Femur (tissue), 1 donor: ENCODE measurements at places on chromosomes 12 and 14.

DNA sequence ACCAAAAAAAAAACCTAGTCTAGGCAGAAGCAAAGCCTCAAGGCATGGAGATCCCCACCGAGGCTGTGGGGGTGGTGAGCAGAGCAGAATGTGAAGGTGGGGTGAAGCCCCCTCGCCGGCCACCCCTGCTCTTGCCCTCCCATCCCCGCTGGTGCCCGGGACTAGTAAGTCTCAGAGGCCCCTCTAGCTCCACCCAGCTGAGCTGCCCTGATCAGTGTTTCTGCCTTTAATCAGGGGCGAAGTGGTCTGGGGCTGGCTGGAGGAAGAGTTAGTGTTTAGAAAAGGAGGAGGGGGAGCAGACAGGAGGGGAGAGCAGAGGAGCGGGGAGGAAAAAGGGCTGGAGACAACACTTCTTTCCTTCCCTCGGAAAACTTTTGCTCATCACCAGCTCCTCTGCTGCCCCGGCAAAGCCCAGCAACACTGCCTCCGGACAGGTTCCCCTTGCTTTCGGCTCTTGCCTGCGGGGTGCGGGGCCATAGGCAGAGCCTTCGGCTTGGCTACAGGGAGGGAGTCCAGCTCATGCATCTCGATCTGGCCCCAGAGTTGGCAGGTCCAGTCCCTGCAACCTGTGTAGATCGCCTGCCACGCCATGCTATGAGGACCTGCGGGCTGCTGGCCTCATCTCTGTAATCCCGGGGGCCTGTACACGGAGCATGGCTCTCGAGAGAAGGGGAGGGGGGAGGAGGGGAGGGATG, 3.4 kb upstream of the DLK1 start:
- no peak for DNase-seq

DNA sequence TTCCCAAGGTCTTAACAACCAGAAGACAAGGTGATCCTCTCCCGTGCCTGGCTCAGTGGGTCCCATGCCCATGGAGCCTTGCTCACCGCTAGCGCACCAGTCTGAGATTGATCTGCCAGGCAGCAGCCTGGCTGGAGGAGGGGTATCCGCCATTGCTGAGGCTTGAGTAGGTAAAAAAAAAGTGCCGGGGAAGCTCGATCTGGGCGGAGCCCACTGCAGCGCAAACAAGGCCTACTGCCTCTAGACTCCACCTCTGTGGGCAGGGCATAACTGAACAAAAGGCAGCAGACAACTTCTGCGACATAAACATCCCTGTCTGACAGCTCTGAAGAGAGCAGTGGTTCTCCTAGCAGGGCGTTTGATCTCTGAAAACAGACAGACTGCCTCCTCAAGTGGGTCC, 104.0 kb downstream of the C14orf39 start:
- no peak for DNase-seq

GRCh38 chr14:55942076-55942654, 176.0 kb upstream of the PELI2 start:
- no peak for DNase-seq

GRCh38 chr12:85363382-85364190, 83.6 kb downstream of the ALX1 start:
- no peak for DNase-seq

- no peak for DNase-seq
These were observed 171.5 kb upstream of the PRICKLE1 start for GRCh38 chr12:42761086-42761485.

DNA sequence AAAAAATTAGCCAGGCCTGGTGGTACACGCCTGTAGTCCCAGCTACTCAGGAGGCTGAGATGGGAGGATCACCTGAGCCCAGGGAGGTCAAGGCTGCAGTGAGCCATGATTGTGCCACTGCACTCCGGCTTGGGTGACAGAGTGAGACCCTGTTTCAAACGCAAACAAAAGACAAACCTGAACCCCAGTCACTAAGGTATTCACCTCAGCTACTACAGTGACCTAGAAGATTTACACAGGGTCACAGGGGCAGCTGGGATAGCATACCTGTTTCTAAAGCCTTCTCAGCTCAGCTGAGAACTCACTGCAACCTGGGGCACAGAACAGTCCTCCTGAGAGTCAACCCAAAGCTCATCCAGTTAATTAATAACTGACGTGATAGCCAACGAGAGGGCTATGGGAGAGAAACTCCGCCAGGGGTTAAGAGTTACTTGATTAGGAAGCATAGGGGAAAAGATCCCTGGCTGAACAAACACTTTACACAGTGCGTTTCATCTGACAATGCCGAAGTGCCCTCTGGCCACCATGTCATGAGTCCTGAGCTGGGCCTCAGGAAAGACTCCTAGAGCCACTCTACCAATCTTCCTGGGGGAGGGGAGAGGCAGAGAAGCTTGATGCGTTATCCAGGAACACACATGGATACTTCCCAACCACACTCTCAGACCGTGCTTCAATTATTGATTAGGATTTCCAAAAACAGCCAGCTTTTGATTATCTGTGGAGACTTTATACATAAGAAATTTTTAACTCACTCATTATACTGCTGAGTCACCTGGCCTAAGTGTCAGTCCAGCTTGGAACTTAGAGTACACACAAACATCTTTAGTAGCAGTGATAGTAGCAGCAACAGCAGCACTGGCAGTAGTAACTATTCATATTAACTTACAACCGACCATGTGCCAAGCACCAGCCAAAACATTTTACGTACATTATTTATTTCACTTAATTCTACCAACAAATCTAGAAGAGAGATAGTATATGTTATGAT, 48.2 kb downstream of the FOXN3 start:
- no peak for DNase-seq

DNA sequence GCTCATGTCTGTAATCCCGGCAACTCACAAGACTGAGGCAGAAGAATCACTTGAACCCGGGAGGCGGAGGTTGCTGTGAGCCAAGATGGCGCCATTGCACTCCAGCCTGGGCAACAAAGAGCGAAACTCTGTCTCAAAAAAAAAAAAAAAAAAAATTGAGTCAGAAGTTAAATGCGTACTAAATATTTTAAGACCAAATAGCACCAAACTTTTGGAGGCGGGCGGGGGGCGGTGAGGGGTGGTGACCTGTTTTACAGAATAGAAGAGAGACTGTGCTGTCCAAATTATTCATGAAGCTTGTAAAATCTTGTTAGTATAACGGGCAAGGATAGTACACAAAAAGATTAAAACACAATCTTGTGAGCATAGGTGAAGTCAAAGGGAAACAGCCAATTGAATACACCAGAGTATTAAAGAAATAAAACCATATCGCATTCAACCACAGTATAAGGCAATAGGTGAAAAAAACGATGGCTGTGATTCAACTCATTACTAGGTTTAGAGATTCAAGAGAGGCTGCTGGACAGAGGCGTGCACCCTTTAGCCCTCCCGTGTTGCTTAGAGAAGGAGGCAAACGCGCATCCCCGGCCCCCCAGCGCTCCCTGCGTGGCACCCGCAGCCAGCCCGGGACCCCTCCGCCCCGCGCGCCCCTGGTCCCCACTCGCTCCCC, 571 bp downstream of the ZNF891 start:
- no peak for DNase-seq

- DNase-seq: no peak
These were observed 16.3 kb upstream of the BDKRB1 start for GRCh38 chr14:96239711-96240141.

DNA sequence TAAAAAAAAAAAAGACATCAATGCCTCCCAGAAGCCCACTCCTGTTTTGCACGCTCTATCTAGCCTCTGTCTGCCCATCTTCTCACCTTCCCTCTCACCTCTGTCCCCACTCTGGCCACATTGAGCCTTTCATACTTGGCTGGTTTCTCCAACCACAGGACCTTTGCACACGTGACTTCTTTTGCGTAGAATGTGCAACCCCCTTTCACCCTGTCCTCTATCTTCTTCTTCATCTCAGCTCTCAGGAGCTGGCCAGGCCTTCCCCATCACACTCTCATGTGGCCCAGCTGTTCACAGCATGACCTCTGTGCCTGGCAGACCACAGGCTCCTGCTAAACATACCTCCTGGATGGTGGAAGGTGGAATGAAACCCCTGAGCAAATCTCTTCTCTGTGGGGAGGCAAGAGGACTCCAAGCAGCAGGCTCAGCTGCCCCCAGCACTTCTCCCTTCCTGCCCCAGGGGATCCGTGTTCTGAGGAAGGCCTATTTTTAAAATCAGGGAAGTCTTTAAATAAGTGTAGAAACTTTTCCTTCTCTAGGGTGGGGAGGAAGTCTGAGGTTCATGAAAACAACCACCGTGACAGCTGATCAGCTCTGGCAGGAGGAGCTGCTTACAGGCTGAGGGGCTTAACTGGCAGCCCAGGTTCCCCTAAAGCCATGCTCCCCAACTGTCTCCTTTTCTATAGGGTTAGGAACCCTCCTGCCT, 11.6 kb downstream of the HVCN1 start:
- peak; percentile 43 for DNase-seq
